NCI-H460 (cell line): ENCODE measurements at places on chromosomes 2 and 18.

GRCh38 chr2:147845411-147845971 lies 662 bp downstream of the ACVR2A start:
- no peak for DNase-seq

GRCh38 chr2:241226723-241227572 lies 38.5 kb downstream of the ANO7 start:
- DNase-seq = no peak

DNA sequence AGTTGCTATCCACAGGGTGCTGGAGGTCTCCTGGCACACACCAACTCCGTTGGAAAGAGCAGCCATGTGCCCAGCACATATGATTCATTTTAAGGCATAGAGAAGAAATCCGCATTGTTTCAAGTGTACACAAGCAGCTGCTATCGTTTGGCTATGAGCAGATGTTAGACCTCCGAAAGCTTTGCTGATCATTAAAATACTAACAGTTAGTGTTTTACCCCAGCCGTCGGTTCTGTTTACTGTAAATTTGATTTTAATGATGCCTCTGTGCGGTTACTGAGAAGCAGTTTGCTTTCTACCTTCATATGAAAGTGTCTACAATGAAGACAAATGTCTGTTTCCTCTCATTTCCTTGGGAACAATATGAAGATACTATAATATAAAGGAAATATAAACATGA lies 154.9 kb downstream of the PTGR3 start:
- no peak for DNase-seq

DNA sequence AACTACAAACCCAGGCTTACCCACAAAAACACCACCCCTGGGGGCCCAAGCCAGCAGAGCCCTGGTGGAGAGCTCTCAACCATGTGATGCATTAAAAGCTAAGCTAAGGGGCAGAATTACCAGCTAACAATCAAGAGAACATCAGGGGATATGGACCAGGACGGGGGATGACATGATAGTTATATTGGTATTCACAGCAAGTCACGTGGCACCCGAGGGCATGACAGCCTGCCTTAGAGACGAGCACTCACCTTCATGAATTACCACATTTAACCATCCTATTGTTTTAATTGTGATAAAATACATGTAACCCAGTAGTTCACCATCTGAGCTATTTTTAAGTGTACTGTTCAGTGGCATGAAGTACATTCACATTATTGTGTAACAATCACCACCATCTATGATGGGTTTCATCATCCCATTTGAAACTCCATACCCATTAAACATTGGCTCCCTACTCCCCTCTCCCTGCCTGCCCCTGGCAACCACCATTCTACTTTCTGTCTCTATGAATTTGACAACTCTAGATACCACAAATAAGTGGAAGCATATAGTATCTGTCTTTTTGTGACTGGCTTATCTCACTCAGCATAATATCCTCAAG lies 245.6 kb downstream of the ANAPC1 start:
- no peak for DNase-seq

DNA sequence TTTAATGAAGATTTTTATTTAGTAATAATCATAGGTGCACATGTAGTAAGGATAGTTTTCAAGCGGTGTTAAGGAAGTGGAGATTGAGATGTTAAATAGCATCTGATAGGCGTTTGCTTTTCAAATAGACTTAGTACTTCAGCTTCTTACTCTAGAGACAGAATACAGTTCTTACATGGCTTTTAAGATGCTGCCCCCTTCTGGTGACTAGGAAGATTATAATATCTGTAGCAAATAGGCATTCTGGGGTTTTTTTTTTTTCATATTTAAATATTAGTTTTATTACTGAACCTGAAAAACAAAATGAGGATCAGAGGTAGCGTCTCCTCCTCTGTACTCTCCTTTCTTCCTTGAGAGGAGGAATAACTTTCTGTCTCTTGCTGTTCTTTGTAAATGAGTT lies 100.2 kb downstream of the AGAP1 start:
- DNase-seq = peak; percentile 75

DNA sequence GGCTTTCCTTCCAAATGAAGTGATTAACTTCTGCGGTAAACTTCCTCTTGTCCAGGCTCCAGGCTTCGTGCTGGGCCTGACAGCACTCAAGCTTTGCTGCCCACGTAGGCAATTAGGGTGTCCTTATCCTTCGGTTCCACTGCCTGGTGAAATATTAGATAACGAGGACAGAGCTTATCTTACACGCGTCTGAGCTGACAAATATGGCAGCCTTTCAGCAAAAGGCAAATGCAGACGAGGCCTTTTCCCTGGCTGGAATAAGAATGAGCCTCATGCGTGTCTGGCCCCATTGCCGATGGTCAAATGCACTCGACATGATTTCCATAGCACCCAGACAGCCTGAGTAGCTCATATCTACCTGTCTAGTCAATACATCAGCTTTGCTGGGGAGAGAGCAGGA lies 141.5 kb downstream of the FAM210A start:
- DNase-seq = no peak

- DNase-seq = no peak
These were observed 7.1 kb downstream of the ECEL1 start for GRCh38 chr2:232480201-232481190.

- DNase-seq = peak; percentile 21
These were observed 74.1 kb downstream of the SCG2 start for GRCh38 chr2:223528036-223528435.

GRCh38 chr2:239298116-239298804 lies 102.6 kb downstream of the HDAC4 start:
- DNase-seq = no peak

GRCh38 chr2:38734299-38735058 lies 16.7 kb downstream of the SRSF7 start:
- DNase-seq = no peak

DNA sequence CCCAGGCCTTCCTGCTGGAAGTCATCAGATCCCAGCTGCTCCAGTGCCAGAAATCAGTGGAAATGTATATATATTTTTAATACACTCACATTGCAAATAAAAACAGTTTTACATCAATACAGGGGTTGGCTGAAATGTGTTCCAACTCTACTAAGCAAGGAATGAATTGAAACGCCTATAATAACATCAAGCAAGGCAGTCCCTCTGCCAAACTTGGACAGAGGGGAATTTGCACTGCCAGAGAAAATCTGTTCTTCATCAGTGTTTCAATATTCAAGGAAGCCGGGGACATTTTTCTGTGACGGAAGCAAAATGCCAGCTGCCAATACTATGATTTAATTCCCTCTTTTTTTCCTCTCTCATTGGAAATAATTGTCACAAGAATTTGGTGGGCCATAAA lies 335.3 kb downstream of the TNS1 start:
- DNase-seq = no peak

DNA sequence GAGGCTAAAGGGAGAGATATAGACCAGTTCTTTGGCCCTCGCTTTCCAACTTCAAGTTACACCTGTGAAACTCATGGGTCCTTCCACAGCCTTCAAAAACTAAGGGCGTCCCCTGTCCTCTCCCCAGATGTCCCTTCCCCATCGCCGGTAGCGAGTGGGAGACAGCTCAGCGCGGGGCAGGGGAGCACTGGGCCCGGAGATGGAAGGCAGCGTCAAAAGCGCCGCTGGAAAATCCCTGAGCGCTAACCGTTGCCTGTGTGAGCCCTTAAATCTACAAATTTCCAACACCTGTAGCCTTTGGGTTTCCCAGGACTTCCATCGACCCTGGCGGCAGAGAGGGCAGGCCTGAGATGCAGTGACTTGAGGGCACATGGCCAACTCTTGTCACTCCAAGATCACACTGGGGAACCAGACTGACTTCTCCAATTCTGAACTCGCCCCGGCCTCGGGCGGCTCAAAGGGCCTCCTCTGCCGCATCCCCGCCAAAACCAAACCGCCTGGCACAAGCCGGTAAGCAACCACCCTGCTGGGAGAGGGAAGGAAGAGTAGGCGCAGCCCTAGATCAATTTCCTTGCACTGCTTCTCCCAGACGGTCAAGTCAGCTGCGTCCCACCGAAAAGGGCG lies 879 bp upstream of the EPAS1 start:
- DNase-seq = no peak

DNA sequence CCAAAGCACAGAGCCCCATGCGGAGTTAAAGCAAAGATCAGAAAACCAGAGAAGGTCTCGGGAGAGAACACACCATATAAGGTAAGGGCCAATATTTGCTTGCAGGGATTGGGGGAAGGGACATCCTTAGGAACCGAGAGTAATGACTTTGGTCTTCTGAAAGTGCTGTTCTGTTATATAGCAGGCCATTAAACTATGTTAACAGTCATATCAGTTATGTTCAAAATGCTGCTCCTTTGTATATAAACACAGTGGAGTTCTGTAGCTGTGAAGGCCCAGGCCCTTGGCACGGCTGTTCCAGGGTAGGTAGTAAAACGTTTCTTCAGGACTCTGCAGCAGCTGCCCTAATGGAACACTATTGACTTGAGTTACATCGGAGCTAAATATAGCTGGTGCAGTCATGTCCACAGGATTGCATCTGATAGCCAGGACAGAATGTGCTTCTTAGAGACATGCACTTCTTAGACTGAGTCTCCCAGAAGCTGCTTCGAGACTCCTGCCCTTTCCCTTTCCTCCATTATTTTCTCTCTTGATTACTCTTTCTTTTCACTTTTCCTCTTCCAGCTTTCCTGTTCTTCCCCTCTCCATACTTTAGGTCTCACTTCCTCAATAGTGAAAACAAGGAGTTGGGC lies 122.4 kb downstream of the SETBP1 start:
- DNase-seq = no peak

- DNase-seq = no peak
These were observed 237.3 kb downstream of the GALR1 start for GRCh38 chr18:77486985-77487384.

DNA sequence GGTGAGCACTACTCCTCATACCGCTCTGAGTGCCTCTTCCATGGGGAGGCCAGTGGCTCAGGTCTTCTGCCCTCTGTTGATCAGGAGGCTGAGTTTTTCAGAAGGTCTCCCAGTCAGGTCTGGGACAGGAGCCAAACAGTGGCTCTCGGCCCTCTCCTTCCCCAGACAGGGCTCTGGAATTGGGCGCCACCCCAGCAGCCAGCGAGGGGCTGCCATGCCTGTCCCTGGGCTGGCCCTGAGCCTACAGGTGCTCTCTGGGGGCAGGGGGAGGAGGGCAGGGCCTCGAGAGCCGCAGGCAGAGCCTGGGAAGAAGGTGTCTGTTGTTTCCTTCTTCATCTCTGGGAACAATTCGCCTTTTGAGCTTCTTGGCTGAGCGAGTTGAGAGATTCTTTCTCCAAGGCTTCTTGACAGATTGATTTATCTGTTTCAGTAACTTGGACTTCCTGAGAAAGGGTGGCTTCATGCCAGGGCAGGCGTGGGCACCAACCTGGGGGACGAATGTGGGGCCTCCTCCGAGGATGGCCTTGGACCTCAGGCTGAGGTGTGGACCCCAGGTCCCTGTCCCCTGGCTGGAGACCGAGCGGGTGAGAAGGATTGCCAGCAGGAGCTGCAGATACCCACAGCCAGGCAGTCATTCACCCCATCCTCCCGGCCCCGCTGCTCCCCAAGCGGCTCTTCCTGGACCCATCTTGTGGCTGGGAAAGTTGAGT lies 64.7 kb upstream of the GLI2 start:
- no peak for DNase-seq

DNA sequence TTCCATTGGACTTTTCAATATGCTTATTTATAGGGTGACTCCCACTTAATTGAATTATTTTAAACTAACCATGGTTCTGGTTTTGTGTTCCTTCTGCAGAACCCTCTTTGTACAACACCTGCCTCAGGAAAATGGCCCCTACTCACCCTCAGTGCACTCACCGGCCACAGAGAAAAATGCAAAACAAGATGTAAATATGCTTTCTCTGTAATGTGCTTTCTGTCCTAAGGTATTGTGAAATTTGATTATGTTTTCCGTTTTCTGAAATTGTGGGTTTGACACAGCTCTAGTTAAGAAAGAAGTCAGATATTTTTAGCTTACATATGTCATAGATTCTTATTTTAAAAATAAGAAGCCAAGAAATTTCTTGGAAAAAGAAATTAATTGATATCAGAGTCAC lies 357.7 kb upstream of the SMIM21 start:
- DNase-seq = no peak
